Stimulated activated CD4-positive, alpha-beta T cell treated with anti-CD3 and anti-CD28 coated beads, TNF-alpha, amount 100 ng/mL, for 24 hours (primary cell): ENCODE measurements at places on chromosomes 12 and 14.

- no peak for DNase-seq
Observed at GRCh38 chr12:15682826-15683225, 106.4 kb downstream of the EPS8 start.

DNA sequence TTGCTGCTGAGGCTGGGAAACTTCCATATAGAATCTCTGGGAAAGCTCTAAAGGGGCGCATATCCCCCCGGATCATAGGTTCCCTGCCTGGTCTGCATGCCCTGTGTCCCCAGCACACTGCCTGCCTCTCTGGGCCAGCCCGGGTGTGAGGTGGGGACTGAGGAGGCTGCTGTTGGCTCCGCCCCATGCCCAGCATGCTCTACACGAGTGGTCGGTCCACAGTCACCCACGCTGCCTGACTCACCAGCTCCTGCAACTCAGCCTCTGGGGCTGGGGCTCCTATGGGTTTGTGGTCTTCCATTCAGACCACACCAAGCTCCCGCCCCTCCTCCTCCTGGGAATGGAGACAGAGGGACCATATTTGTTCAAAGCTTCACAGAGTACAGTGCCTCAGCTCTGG lies 88.5 kb upstream of the ANO2 start:
- no peak for DNase-seq

GRCh38 chr12:6813363-6813762 lies 8.3 kb upstream of the GPR162 start:
- DNase-seq: no peak

GRCh38 chr14:50257732-50258131 lies 26.4 kb upstream of the SOS2 start:
- DNase-seq: no peak

DNA sequence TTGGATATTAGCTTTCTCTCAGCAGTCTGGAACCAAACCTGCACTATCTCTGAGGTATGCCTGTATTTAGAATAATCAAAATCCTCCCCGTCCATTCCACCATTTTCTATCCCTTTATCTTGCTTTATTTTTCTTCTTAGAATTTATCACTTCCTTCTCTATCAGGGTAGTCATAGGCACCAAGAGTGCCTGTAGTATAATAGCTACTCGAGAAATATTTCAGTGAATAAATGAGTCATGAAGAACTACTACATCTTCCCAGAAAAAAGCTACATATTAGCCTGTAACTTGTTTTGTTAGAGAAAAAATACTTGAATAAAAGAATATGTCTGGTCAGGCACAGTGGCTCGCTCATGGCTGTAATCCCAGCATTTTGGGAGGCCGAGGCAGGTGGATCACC lies 4.3 kb downstream of the SLC2A14 start:
- no peak for DNase-seq

DNA sequence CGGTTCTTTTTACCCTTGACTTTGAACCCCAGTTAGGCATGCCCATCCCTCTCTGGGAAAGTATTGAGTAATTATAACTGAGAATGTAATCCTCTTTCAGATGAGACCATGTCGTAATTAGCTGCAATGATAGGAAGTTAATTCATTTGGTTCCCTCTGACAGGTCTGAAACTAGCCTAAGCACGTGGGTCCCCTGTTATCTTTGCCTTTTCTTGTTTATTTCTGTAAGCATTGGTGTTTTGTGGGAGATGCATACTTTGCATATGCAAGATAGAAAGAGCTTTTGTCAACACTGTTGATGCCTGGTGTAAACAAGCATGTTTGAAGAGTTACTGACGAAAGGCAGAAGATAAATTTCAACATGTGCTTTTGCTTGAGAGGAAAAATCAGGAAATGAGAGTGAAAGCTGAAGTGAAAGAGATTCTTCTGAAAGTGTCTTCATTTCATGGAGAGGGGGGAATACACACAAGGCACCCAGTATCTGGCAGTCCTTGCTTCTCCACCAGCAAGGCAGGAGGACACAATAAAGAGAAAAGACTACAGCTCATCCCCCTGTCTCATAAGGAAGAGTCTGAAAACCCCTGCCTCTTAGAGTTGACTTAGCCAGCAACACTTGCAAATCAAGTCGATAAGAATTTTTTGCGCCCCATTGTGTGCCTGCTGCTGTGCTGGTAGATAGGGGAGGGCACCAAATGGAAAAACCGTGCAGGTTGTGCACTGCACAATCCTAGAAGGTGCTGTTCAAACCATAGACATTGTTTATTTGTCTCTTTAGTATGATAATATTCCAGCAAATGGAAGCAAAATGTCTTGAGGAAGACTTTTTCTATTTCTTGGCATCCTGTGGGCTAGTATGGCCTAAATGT lies 77.8 kb downstream of the SLC24A4 start:
- DNase-seq: no peak

DNA sequence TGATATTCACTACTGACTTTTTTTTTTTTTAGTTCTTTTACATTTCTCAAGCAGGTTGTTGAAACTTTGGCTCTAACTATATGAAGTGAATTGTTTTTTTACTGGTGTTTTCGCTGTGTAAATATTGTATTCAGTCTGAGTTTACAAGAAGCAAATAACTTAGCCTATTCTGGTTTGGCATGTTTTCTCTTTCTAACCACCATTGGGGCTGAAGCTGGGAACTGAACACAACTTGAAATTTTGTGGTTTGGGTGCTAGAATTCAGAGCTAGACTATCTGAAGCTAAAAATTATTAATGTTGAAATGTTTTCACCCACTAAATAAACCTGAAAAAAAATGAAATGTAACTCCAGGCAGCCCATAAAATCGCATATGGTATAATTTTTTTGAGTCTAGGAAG lies 37.2 kb downstream of the RAD51B start:
- no peak for DNase-seq

- DNase-seq: no peak
Observed at GRCh38 chr12:100375038-100375735, 18.3 kb downstream of the SLC17A8 start.

GRCh38 chr14:50520947-50521815 lies 11.2 kb downstream of the MAP4K5 start:
- DNase-seq: peak; percentile 38

GRCh38 chr12:75364919-75365318 lies 26.0 kb upstream of the GLIPR1L2 start:
- DNase-seq: no peak

- no peak for DNase-seq
Observed at GRCh38 chr12:2125651-2126522, 73.1 kb downstream of the CACNA1C start.

GRCh38 chr14:67622675-67623074 lies 3.0 kb downstream of the ARG2 start:
- no peak for DNase-seq

GRCh38 chr14:38207736-38208617 lies at the start of gene SSTR1:
Gene SSTR1, plus strand, starts transcription at chr14:38207904. Its CDS starts 1,486 bp downstream, at chr14:38209390.
- no peak for DNase-seq

GRCh38 chr12:77161944-77162343 lies 96.6 kb upstream of the E2F7 start:
- DNase-seq: no peak

GRCh38 chr12:59911516-59911915 lies 315.7 kb downstream of the SLC16A7 start:
- no peak for DNase-seq

DNA sequence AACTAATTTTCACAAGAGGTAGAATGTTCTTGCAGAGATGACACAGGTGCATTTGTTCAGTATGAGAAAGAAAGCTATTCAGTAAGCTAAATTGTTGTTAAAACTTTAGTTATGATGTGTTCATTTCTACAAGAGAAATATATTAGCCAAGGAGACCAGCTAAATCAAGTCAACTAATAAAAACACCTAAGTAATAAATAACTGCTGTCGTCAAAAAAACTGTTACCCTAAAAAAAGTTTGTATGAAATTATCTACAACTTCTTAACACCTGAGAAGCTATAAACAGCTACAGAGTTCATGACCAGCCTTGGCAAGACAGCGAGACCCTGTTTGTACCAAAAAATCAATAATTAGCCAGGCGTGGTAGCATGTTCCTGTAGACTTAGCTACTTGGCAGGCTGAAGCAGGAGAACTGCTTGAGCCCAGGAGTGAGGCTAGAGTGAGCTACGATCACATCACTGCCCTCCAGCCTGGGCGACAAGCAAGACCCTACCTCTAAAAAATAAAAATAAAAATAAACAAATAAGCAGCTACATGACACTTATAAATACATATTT lies 67.6 kb upstream of the AP4S1 start:
- DNase-seq: no peak

DNA sequence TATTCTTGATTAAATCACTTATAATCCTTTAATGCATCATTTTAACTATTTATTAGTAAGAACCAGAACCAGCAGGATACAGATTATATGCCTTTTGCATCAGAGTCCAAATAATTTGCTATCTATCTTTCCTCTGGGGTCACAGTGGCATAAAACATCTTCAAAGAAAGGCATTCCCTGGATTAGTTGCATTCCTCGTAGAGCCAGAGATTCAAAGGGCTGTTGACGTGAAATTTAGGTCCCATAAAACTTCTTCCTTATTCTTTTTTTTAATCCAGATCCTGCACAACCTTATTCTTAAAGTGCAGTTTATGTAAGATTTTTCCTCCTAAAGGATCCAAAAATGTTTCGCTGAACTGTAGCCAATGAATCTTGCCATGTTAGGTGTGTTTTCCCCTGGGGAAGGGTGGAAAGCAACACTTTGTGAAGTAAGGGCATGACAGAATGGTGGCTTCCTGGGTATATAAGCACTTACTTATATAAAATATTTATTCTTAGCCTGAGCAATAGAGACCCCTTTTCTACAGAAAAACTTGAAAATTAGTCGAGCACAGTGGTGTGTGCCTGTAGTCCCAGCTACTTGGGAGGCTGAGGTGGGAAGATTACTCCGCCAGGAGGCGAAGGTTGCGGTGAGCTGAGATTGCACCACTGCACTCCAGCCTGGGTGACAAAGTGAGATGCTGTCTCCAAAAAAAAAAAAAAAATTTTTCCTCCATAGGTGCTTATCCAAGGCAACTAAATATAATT lies 208.7 kb downstream of the PCNX1 start:
- no peak for DNase-seq

- peak; percentile 41 for DNase-seq
Observed at GRCh38 chr12:92403210-92404175, 257.8 kb upstream of the BTG1 start.

DNA sequence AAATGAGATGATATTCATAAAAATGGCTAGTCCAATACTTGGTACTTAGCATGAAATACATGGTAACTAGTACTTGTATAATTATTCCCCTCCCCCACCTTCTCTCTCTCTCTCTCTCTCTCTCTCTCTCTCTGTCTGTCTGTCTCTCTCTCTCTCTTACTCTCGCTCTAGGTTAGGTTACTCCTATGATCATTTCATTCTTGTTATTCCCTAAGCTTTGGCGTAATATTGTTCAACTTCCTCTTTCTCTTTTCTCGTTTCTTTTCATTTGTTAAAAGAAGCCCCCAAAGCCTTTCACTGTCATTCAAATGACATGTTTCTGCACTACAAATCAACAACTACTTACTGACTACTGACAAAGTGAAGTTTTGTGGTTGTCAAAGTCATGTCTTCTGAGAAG lies 89.8 kb downstream of the GRIP1 start:
- no peak for DNase-seq

- DNase-seq: no peak
Observed at GRCh38 chr14:65483647-65484046, 71.1 kb downstream of the FUT8 start.

DNA sequence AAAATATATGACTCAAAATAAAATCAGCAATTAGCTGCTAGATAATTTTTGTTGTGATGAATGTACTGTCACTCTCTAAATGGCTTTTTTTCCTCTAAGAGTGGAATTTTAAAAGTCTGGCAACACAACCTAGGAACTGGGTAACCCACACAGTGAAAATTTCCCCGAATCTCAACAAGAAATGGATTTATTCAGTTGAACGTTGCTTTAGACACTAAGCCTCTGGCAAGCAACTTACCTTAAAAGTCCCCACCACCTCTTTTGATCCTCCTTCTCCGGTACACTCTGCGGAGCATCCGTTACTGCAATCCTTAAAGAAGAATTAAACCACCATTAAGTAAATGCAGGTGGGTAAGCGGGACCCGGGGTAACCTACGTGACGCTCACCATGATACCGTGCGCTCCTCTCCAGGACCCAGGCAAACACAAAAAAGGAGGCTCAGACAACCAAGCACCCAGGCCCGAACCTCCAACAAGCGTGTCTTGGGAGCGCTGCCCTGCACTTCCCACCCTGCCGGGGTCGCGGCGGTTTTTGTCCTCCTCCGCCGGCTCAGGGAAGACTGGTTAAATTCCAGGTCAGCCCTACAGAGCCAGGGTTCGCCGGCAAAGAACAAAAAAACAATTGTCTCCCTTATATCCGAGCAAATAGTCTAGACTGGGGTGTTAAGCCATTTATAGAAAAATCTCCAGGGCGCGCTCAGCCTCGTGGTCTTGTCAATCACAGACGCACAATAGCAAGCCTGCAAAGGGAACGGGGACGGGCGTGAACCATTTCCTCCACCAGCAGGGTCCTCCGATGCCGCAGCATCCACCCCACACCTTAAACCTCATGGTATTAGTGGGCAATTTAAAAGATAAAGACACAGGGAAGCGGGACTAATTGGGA lies 47.1 kb downstream of the BCAT1 start:
- no peak for DNase-seq

GRCh38 chr12:116246490-116247179 lies 30.9 kb downstream of the MED13L start:
- no peak for DNase-seq

DNA sequence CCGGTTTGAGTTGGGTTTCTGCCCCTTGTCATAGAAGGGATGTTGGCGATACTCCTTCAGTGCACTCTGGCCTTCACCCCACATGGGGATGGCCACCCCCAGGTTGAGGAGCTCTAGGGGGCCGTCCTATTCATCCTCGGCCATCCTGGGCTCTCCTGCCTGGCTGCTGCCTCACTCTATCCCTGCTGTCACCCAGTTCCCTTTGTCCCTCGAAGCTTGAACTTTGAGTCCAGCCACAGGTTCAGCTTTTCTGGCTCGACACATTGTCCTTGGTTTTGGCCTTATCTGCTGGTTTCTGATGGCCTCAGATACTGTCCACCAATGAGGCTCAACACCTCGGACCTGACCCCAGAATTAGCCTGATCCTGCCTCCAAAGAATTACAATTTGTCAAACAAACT lies 58.6 kb downstream of the C14orf132 start:
- no peak for DNase-seq

DNA sequence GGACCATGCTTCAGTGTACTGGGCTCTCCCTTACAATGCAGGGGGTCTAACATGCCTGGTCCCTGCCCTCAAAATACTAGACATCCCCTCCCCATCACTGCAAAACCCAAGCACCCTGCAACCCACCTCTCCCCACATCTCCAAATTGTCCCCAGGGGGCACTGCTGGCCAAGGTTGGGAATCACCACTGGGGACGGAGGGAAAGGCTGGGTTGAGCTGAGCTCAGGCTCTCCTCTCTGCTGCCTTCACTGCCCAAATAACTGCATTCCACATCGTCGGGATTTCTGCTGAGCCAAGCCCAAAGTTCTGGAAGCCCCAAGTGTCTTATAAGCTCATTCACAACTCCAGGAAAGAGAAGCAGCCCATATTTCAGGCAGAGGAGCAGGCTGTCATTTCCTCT lies 69.6 kb downstream of the NT5DC3 start:
- DNase-seq: no peak

DNA sequence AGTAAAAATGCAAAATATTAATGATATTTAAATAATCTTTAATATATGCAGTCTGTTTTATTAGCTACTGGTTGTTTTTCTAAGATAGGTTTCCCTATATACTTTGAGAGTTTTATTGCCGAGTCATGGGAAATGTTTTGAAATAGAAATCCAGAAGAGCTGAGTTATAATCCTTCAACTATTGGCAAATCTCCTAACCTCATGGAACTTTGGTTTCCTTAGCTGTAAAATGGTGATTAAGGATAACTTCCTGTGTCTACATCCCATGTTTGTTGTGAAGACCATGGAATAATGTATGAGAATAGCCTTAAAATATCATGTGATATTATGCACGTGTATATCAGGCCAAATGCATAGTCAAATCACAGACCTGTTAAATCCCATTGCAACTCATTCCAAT lies 51.0 kb downstream of the UNC79 start:
- no peak for DNase-seq
